ENCODE measurements at places on chromosomes 11 and 22.

DNA sequence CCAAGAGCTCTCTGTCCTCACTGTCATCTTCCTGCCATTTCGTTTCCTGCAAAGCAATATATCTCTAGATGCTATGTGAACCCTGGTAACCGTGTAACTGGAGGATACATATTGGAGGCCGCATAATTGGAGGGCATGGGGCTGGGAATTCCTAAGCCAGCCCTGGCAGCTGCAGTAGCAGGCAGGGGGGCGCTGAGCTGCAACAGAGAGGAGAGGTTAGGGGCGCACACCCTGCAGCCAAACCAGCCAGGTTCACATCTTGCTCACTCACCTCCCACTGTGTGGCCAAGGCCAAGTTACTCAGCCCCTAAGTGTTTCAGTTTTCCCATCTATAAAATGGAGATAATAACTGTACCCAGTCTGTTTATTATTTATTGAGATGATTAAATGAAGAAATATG is 39.9 kb upstream of the ZBTB16 start:
- DNase-seq = no peak

GRCh38 chr11:125337836-125338834 is 157.9 kb downstream of the FEZ1 start:
- DNase-seq = no peak

- no peak for DNase-seq
Measured at GRCh38 chr22:50210378-50211139, 9.7 kb downstream of the SELENOO start.

GRCh38 chr22:18118345-18118915 is 7.8 kb downstream of the TUBA8 start:
- no peak for DNase-seq

GRCh38 chr11:98003606-98004371 is 1017.0 kb upstream of the CNTN5 start:
- DNase-seq = no peak

DNA sequence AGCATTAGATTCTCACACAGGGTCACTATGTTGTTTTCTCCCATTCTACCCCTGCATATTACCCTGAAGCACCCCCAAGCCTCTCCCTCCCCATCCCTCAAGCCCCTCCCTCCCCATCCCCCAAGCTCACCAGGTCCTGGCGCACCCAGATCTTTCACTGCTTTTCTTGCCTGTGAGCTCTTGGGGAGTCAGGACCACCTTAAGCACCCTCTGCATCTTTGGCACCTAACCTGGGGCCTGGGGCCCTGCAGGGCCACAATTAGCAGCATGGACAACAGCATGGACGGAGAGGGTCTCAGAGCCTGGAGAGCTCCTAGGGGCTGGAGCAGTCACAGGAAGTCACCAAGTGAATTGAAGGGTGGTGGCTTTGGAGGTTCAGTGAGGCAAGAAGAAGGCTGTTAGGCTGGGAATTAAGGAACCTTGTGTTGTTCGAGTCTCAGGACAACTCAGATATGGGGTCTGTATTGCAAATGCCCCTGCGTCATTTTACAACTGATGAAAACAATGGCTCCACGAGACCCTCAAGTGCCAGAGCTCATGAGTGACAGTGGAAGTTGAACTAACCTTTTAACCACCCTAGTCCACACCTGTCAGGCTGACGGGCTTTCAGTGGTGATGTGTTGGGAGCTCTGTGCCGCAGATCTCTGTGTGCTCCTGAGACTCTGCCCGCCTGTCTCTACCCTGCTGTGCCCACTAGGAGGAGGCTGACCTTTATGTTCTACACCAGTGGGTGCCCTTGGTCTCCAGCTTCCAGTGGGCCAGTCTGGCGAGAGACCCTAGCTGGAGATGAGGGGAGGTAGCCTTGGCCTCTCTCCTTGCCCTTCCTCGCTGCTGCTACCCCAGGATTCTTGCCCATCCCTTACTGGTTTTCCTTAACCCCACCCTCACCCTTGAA is 111.3 kb upstream of the OR4B1 start:
- DNase-seq = no peak

GRCh38 chr11:31763296-31763695 is 47.8 kb downstream of the PAX6 start:
- DNase-seq = no peak

GRCh38 chr11:106553304-106553703 is 465.0 kb downstream of the GUCY1A2 start:
- no peak for DNase-seq

DNA sequence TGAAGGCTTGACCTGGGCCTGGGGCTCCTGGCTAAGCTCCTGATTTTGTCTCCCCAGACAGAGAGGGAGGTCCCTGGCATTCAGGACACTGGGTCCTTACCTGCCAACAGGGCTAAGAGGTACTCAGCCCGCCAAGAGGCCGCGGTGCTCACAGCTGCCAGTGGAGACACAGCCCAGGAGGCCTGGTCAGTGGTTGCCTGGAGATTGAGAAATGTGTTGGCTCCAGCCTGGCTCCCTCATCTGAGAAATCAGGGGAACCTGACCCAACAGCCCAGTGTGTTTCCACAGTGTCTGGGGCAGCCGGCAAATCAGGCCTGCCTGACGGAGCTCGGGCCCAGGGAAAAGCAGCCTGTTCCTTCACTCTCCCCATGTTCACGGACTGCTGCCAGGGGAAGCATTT is 79.4 kb upstream of the NAV2 start:
- DNase-seq = no peak

GRCh38 chr22:25833676-25834075 is 91.7 kb downstream of the MYO18B start:
- no peak for DNase-seq

DNA sequence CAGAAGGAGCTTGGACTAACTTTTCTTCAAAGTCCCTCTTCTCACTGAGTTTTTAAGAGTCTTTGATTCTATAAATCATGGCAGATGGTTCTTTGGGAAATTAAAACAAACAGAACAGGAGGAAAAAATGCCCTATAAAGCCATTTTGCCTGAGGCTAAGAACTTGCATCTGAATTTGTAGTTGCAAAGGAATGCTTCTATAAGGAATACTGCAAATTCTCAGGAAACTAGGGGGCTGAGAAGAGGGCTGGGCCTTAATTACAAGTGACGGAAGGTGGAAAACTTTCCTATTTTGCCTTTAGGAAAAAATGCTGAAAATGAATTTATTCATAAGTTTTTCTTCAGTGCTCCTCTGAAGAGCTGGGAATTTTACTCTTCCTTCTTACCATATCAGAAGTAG is 90.0 kb upstream of the NARS2 start:
- DNase-seq = no peak

DNA sequence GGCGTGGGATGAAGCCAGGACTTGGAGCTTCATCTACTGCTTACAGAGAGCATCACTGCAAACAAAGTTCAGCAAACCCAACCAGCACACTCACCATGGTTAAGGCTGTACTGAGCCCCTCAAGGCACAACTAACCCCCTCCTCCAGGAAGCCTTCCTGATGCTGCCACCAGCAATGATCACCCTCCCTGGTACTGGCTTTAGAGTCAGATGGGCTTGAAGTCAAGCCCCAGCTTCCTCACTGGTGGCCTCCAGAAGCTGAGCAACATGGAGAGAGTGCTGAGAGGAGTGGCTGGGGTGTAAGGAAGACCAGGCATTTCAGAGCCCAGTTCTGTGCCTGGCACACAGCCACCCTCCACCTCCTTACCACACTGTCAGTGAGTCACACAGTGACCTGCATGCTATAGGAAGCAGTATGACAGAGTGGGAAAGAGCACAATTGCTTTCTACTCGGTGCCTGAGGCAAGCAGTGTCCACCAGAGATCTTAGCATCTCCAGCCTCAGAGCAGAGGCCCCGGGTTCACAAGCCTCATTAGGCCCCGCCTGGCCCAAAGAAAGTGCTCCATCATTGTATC is 24.7 kb upstream of the BAIAP2L2 start:
- no peak for DNase-seq

DNA sequence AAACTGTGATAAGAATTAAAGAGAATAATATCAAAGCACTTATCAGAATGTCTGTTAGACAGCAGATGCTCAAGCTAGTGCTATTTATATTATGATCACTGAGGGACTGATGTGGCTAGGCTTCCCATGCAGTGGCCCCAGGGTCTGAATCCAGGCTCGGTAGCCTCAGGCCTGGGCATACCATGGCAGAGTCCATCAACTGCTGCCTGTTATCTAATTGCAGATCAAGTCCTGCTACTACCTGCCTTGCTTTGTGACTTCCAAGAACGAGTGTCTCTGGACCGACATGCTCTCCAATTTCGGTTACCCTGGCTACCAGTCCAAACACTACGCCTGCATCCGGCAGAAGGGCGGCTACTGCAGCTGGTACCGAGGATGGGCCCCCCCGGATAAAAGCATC is 57.5 kb downstream of the TIMP3 start:
- DNase-seq = no peak

DNA sequence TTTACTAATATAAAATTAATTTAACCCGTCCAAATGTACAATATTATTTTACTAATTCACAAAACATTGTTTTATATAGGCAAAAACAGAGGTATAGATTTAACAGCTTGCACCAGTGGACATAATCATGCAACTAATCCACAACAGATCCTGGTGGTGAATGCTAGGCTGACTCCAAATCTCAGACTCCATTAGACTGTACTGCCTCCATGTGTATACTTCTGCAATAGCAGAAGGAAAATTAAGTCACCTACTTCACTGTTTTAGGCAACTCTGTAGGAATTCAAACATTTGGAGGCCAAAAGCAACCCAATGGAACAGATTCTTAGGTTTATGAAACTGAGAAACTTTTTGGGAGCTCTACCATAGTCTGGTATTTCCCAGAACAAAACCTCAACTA is 30.0 kb upstream of the RAB39A start:
- DNase-seq = no peak

GRCh38 chr11:66857234-66857926 is 516 bp downstream of the LRFN4 start:
- no peak for DNase-seq

- DNase-seq = peak; percentile 71
Measured at GRCh38 chr22:22210375-22210774, 34.2 kb upstream of the VPREB1 start.

- DNase-seq = no peak
Measured at GRCh38 chr22:46501701-46502100, 35.7 kb downstream of the CELSR1 start.

- DNase-seq = no peak
Measured at GRCh38 chr11:1234771-1235305, 12.0 kb downstream of the MUC5B start.

DNA sequence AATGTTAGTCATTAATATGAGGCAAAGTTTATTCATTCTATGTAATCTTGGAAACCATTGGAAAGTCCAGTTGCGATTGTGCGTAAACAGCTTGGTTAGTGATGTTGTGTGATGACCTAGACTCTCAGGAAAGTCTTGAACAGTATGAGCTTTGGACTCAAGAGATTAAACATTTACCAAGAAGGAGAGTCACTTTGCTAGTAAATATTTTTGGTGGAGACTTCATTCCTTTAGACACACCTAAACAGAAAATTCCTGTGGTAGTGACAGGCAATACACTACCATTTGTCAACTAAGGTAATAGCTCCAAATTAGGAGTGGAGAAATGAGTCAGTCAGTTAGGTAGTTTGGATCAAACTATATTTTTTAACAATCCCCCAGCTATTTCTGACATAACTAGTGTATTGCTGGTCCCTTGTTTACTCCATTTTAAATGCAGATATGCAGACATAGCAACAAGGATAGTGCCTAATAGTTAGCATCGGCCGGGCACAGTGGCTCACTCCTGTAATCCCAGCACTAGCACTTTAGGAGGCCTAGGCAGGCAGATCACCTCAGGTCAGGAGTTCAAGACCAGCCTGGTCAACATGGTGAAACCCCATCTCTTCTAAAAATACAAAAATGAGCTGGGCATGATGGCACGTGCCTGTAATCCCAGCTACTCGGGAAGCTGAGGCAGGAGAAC is 89.3 kb downstream of the ARHGAP42 start:
- DNase-seq = no peak

DNA sequence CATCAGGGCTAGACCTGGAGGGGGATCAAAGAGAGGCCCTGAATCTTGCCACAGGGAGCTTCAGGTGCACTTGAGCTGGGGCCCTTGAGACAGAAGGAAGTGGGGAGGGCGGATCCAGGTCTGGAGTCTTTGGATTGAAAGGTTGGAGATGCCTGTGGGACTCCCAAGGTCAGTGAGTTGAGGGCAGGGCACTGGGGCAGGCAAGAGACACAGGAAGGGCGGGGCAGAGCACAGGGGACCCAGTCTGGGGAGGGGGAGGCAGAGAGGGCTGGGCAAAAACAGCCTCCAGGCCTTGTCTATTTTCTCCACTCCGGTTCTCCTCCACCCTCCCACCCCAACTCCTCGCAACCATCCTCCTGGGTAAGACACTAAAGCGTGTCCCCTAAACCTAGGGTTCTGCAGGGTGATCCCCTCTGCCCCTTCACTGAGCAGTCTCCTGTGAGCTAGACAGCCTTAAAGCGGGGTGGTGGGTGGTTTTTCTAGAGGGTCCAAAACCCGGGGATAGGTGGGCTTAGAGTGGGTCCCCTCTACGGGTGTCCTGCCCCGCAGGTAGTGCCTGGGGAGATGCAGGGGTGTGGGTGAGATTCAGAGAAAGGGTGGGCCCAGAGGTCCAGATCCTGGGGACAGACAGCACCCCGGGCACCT is 38.6 kb upstream of the CELSR1 start:
- no peak for DNase-seq

DNA sequence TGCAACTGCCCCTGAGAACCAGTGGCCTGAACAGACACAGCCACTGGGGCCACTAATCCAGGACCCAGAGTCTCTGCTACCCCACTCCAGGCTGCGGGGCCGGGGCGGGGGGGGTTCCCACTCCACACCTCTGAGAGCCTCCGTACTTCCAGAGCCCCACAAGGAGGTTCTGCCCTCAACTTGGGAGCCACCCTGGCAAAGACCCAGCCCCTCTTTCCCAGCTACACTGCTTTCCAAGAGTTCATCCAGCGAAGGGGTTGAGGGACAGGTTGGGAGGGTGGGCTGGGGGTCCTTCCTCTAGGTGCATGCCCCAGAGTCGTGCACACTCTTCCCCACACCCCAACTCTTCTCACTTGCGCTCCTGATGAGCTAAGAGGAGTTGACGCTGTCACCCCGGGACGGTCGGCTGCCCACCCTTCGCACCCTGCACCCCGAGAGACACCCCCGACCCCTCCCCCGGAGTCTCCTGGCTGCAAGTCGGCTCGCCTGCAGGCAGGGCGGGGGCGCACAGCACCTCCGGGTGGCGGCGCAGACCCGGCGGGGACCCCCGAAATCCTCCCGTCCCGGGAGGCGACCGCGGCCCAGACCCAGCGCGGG is 531 bp downstream of the RAB3IL1 start:
- no peak for DNase-seq

DNA sequence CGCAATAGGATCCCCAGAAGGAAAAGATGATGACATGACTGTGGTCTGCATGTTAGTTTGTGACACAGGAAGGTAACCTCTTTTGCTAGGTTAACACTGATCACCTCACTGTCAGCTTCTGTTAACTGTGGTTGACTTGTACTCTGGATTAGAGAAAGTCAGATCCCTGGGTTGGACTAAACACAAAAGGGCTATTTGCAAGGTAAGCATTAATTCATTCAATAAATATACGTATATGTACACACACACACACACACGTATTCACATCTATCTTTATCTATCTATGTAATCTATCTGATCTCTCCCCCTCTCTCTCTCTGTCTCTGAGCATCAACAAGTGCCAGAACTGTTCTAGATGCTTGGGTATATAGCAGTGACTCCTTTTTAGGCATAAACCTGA is 136.1 kb upstream of the SNX19 start:
- DNase-seq = no peak

- no peak for DNase-seq
Measured at GRCh38 chr11:103958475-103959215, 77.8 kb upstream of the DDI1 start.

- DNase-seq = no peak
Measured at GRCh38 chr22:26941896-26942636, 284.7 kb downstream of the MIAT start.

- no peak for DNase-seq
Measured at GRCh38 chr11:56151376-56151775, 8.7 kb downstream of the OR8K5 start.
